ENCODE measurements at places on chromosomes 3 and 15.
A peak's percentile ranks its signal among the peaks of the same experiment; 100 is the strongest.

GRCh38 chr3:192445770-192446644 lies 281.3 kb downstream of the FGF12 start:
- DNase-seq: no peak

DNA sequence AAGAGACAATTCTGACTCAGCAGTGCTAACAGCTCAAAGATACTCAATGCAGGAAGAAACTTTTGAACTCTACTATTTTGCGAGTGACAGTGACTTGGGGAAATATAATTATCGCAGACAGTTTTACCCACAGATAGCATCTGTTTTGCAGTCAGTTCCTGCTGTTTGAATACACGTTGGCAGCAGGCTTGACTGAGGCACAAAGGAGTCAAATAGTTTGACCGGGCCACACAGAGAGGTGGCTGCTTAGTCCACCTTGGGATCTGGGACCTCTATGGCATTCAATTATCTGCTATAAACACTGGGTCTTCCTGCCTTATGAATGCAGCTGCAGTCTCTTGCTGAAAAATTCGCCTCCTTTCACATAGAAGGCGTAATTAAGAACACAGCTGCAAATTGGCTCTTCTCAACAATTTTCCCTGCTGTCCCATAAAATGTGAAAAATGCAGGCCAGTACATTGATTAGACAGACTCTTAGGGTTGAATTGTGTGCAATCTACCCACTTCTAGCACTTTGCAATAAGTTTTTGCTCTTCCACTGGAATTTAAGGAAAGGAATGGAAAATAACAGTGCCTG lies 56.5 kb downstream of the OTOL1 start:
- no peak for DNase-seq

GRCh38 chr15:56440214-56440770 lies 24.6 kb downstream of the MNS1 start:
- no peak for DNase-seq

GRCh38 chr15:63318344-63318743 lies 40.9 kb downstream of the APH1B start:
- no peak for DNase-seq

GRCh38 chr15:78077053-78077870 lies at the start of gene TBC1D2B:
Gene TBC1D2B (minus strand): TSS chr15:78077711. CDS start chr15:78077652, 59 bp downstream.
- DNase-seq: peak; percentile 35

DNA sequence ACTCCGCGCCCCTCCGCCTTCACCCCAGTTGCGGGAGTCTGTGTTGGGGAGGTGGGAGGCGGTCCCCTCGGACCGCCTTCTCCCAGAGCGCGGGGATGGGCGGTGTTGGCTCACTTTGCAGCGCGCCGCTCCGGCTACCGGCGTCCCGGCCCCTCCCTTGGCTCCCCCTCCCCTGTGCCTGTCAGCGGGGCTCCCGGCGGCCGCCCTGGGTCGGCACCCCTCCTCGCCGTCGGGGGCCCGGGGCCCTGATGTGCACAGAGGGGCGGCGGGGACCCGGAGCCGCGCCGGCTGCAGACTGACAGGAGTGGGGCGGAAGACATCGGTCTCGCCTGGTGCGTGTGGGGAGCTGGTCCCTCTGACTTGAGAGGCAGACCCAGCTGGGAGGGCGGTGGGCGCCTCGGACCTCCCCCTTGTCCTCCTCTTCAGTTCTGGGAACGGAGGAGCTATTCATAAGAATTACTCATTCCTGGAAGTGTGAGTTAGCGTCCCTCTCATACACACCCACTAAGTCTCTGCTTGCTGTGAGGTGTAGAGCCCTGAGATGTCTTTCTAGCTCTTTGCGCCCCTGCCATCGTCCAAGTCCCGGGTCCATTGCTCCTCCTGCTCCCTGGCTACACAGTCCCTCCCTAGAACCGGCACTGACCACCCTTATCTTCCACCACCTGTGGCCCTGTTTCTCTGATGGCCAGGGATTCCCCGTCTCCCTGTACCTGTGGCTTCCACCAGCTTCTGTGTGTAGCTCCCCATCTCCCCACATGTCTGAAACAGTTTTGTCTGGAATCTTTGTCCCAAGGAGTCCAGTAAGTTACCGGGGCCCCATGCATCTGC lies 42.3 kb upstream of the ROPN1 start:
- peak; percentile 25 for DNase-seq

DNA sequence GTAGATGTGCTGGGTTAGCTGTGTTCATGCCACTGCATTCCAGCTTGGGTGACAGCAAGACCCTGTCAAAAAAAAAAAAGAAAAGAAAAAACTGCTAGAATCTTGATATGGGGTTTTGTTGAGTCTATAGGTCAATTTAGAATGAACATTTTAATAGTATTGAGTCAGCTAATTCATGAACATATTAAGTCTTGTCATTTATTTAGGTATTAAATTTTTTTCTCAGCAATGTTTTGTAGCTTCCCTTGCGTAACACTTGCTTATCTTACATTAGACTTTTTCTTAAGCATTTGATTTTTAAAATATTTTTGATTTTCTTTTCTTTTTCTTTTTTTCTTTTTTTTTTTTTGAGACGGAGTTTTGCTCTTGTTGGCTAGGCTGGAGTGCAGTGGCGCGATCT lies 60.7 kb upstream of the GOLGA6B start:
- DNase-seq: no peak

- DNase-seq: no peak
These were observed 76.4 kb downstream of the AKAP13 start for GRCh38 chr15:85456798-85457197.

DNA sequence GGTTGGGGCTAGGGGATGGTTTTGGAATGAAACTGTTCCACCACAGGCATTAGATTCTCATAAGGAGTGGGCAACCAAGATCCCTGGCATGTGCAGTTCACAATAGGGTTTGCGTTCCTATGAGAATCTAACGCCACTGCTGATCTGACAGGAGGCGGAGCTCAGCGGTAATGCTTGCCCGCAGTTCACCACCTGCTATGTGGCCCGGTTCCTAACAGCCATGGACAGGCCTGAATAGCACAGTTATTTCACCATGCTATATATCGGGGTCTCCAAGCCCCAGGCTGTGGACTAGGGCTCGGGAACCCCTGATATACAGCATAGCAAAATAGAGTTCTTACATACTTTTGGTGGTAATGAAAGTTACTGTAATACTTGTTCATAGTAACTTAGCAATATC lies 99.9 kb upstream of the THSD4 start:
- no peak for DNase-seq

DNA sequence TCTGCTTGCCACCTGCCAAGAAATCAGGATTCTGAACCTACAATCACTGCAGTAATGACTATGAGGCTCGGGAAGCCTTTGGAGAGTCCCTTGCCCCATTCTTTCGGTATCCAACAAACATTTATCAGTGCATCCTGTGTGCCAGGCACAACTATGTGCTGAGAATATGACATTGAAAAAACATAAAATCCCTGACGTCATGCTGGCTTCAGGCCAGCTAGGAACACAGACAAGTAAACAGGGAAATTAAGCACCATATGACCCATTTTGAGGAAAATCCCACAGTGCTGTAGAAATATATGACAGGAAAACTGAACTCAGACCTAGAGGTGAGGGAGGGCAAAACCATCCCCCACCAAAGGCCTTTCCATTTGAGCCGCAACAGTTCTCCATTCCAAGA lies 34.1 kb upstream of the DET1 start:
- no peak for DNase-seq

DNA sequence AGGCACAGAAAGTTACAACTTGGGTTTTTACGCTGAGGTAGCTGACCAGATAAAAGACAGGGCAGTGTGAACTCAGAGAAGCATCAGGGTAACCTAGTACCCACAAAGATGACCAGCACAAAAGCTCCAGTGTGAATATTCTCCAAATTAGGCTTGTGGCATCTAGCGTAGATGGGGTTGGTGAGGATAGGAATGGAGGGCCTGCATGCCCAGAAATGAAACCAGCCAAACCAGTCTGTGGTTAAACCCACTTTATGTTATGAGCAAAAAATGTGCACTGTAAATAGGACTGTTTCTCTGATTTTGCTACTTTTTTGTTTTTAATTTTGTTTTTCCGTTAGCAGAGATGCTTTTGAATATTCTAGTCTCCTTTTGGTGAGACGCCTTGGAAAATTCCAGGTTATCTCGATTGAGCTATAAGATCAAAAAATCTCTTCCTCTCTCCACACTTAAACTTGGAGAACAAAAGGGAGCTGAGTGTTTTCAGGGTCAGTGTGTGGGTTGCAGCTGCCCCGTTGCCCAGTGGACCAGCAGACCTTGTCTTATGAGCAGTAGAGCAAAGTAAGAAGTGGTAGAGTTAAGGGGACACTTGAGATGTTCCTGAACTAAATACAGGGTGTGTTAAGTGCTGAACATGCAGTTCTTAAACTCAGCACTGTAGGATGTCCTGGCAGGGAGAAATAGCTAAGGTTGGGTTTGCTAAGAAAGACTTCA lies 132.9 kb downstream of the C3orf38 start:
- no peak for DNase-seq

- DNase-seq: peak; percentile 3
These were observed 46.2 kb downstream of the DENND6A start for GRCh38 chr3:57646723-57647122.

DNA sequence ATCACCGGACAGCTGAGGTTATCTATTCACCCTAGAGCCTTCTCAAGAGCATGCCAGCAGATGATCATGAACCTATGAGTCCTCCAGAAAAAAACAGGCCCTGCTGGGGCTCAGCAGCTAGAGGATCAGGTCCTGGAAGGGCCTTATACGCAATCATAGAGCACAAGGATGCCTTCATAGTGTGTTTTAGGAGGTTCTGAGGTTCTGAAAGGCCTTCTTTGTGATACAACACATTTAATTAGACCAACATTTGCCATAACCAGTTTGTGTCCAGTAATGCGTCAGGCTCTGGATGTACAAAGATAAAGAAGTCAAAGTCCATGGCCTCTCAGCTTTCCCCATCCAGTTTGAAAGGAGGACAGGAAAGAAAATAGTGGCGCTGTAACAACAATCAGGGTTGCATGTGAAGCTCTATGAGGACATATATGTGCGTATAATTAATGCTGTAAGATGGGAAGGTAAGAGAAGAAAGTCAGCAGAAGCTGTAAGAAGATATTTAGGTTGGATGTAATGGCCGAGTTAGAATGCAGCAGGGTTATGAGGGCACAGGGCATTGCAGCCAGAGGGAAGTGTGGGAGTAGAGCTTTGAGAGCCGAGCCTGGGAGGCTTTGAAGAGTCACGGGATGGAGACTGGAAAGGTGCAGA lies 302.6 kb upstream of the TBL1XR1 start:
- DNase-seq: no peak

DNA sequence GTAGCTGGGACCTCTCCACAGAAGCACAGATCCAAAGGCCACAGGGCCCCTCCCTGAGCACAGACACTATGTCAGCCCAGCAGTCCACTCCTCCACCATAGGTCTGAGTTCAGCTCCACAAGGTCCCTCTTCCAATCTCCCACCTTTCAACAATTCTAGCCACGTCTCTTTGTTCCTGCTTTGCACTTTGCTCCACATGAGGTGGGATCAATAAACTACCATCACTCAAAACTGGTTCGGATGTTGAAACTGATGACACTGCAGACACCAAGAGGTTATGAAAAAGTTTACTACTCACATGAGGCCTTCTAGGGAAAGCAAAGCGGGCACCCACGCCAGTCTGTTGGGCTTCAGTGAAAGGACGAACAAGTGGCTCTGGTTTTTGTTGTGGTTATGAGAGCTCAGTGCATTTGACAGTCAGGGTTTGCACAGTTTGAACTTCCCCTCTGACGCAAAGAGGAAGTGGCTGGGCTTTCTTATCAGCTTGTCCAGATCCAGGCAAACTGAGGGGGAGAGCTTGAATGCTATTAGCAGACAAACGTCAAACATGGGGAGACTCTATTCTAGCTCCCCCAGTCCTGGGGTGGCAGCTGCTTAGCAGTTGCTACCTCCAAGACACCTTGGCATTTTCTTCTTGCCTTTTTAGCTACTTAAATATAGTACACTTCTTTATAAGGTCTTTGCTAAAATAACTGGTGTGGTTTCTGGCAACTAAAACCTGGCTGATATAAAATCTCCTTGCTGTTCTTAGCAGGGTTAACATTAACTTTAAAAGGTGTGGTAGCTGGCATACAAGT lies 37.8 kb downstream of the ZNF445 start:
- DNase-seq: peak; percentile 24

DNA sequence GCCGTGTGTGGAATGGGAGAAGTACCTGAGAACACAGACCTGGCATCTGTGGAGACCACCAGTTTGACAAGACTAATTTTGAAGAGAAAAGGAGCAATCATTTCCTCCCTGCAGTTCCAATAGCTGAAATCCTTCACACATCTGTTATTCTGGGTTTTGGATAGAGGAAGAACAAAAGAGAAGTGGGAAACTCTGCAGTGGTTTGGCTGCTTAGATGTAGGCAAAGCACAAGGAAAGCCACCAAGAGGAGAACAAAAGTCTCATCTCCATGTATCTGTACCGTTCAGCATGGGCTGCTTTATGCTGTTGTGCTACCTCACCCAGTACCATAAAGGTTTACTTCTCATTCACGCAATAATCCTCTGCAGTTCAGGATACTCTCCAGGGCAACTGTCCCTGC lies 153.1 kb upstream of the COL8A1 start:
- no peak for DNase-seq

GRCh38 chr15:70313099-70314017 lies 215.6 kb upstream of the TLE3 start:
- no peak for DNase-seq

DNA sequence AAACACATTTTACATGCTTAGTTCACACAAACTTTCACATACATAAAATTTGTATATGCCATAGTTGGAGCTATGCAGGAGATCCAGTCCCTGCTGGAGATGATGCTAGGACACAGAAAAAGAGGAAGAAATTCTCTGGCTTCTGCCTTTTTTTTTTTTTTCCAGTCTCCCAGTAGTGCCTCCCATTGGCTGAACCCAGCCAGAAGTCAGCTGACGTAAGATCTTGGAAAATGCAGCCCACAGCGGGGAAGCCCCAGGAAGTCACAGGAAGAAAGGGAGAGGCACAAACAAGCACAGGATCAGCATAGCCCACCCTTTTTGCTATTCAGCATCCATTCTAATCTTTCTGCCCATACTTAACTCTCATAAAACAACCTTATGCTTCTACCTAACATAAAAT lies 38.5 kb downstream of the SCN11A start:
- DNase-seq: no peak

GRCh38 chr3:45473841-45474240 lies 85.5 kb downstream of the LARS2 start:
- DNase-seq: no peak

- DNase-seq: no peak
These were observed 67.0 kb downstream of the SETD2 start for GRCh38 chr3:47096959-47097358.

DNA sequence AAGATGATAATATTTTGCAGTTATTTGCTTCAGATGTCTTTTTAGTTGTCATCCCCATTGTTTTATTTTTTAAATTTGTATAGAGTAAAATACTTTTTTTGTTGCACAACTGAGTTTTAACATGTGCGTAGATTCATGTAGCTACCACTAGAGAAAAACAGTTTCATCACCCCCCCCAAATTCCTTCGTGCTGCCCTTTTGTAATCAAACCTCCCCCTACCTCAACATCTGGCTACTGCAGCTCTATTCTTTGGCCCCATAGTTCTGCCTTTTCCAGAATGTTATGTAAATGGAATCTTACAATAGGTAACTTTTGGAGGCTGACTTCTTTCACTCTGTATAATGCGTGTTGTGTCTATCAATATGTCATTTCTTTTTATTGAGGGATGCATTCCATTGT lies 232.0 kb upstream of the RASGRP1 start:
- DNase-seq: no peak

GRCh38 chr15:43225201-43225949 lies 4.6 kb upstream of the EPB42 start:
- DNase-seq: peak; percentile 62

Measured in left kidney (tissue), 8 donors.